ENCODE measurements at places on chromosomes 13 and 19. TPM values are rescaled to one million over a fixed set of nuclear protein-coding genes. Genes with fewer than 3 reads are reported as not detected.

Gene NOVA2
- total RNA-seq, result 19.3 TPM

Gene TEX29
- total RNA-seq, result not detected

Gene ADM5
- 2.1 TPM for total RNA-seq

Gene KLK11
- total RNA-seq, result 0.38 TPM

Gene ZNF439
- total RNA-seq, result 19.2 TPM

Gene MISP3
- total RNA-seq, result 2.7 TPM

Gene MEDAG
- total RNA-seq, result 0.13 TPM

Gene GARIN5A
- total RNA-seq, result 1.2 TPM

Gene NCR1
- total RNA-seq, result not detected

Gene DHDH
- total RNA-seq, result 0.27 TPM

Gene CPB2
- not detected for total RNA-seq

Gene SSC5D
- 2.4 TPM for total RNA-seq

Gene NALCN
- 2.4 TPM for total RNA-seq

Gene KLF1
- total RNA-seq, result not detected

Gene DIS3
- 29.0 TPM for total RNA-seq

Gene ZNF490
- total RNA-seq, result 8.2 TPM

Gene WASF3
- total RNA-seq, result 25.2 TPM

Gene TMEM221
- 0.28 TPM for total RNA-seq

Gene ZNF93
- 11.3 TPM for total RNA-seq

Measured in motor neuron (in vitro differentiated cells).